ENCODE measurements at places on chromosomes 11 and 22. TPM values are rescaled to one million over a fixed set of nuclear protein-coding genes. Genes with fewer than 3 reads are reported as not detected.

DNA sequence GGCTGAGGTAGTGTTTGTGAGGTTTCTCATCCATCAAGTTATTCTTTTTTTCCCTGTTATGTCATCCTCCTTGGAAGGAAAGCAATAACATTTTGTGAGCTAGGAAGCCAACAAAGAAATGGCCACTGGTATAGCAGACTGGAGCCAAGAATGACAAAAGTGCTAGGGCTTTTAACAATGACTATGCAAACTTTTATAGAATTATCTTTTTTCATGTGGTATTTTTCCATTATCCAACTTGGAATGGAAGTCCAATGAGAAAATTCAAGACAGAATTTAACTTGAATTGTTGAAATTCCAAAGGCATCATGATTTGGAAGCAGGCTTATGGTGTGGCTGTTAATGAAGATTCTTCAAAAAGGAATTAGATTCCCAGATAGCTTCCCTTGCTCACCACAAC lies 216.4 kb upstream of the PDGFD start:
- DNase-seq: no peak

PRR33 gene
- not detected for total RNA-seq

DNA sequence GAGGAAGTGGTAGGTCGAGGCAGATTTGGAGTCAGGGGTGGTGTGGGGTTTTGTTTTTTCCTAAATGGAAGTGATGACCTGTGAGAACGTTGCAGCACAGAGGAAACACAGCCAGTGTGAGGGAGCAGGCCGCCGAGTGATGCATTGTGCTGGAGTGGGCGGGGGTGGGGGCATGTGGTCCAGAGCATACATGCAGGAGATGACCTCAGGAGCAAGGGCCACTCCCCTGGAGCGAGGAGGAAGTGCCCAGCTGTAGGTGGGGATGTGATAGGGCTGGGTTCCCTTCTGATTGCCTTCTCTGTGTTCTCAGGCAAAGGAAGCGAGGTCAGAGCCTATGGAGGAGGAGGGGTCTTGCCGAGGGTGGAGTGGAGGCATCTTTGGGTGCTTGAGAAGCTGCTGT lies 81.4 kb downstream of the PPP6R3 start:
- no peak for DNase-seq

POLR2F gene
- 44.9 TPM for total RNA-seq

DNA sequence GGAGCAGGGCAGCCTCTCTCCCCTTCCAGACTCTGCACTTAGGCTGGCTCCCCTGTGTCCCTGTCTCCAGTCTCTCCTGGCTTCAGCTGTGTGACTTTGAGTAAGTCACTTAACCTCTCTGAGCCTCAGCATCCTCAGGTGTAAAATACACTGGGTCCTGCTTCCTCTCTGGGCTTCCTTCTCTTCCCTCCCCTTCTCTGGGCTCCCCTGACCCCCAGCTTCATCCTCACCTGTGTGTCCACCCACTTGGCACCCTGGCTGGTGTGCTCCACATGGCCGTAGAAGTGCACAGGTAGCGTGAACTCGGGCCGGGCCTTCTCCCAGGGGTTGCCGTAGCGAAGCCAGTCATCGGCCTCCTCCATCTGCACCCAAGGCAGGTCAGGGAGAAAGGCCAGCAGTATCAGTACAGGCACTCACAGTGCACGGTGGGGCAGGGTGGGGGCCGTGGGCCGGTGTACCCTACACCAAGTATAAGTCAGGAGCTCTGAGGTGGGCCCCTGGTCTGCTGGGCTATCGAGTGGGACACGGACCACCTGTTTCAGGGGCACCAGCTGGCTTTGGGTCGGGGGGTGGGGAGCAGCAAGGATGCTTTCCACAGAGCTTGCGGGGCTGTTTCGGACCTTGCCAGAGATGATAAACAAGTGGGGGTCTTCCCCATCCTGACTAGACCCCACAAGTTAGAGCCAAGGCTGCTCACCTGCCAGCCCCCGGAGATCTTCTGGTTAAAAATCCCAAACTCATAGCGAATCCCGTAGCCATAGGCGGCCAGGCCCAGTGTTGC lies 2.0 kb downstream of the PYGM start:
- no peak for DNase-seq

GRCh38 chr11:72122607-72123006 lies 10.1 kb upstream of the ANAPC15 start:
- DNase-seq: no peak

DNA sequence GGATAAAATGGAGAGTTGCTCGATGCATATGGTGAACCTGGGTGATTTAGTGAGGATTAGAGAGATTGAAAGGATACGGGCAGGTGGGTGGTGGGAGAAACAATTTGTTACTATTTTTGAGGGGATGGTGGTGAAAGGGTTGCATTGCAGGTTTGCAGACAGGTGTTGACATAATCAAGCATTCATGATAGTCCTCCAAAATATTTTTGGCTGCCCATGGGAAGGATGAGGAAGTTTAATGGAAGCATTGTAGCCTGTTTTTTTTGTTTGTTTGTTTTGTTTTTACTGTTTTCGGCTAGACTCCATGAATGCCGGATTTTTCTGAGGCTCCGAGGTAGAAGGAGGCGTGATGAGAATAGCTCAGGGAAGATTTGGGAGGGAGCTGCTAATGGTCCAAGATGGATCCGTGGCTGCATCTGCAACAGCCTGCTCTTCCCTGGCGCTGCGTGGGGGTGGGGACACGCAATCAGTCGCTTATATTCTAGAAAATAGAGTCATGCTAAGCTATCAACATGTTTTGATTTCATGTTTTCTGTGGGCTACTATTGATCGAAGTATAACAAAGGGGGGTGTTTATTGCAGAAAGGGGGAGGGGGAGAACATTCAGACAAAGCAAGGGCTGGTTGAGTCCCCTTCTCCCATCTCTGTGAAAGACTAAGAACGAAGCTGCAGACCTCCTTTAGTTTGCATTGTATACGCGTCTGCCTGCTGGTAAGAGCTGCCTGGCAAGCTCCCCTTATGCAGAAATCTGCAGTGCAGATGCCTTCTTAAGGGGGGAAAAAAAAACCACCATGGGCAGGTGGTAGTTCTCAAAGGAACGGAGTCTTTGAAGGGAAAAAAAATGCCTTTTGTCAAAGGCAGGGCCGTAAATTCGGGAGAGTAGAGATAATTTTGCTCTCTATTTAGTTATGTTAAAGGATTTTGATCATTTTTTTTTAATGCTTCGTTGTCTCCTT lies 1.0 kb downstream of the RTN3 start:
- peak; percentile 30 for DNase-seq

PKNOX2 gene
- not detected for total RNA-seq

DNA sequence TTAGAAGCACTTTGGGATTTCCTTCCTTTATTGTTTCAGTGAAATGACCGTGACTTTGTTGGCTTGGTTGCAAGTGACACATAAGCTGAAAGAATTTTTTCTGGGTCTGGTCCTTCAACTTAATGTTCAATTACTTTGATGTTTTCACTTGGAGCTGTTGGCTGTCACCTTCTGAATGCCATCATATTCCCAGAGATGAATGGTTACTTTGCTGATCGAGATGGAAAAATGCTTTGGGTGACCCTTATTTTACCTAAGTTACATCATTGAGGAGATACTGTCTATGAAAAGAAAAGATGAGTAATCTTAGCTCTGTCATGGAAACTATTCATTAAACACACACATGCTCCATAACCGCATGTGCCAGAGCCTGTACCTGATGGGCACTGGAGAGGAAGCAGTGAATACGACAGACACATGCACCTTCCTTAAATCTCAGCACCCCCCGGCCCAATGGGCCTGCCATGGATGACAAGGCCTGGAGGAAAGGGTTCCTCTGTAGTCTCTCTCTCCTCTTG lies 76.9 kb downstream of the TENM4 start:
- no peak for DNase-seq

GRCh38 chr22:45704648-45705047 lies 33.0 kb downstream of the ATXN10 start:
- no peak for DNase-seq
